ENCODE measurements at places on chromosomes 3 and 15.

DNA sequence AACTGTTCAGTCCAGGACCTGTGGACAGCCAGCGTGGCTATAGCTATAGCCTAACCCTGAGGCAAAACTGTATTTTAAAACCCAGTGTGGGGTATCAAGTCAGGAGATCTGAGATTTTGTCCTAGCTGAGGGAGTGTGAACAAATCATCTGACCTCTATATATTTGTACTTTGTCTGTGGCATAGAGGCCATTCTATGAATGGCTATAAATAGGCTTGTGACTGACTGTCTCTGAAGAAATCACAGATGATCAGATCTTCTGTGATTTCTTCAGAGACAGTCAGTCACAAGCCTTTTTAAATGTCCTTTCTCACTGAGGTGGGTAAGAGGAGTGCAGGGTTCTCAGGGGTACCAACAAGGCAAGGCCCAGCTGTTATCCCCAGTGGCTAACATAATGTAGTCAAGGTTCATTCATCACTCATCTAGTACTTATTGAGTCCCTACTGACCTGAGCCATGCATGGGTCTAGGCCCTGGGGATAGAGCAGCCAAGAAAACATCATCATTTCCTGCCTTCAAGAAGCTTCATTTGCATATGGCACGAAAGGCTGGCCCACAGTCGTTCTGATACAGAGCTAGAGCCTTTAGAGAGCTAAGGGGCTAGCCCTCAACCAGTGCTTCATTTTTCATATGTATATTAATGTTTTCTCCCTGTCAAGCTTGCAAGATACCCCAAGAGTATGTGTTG lies 53.3 kb downstream of the TIPARP start:
- no peaks in the 10 kb centered on the region for H3K4me1 ChIP-seq
- no peak overlapping the region for H3K4me3 ChIP-seq
- H3K27me3 ChIP-seq = no peaks in the 10 kb centered on the region
- DNase-seq = no peak

GRCh38 chr15:90343302-90343790 lies 8.7 kb upstream of the ZNF774 start:
- DNase-seq = no peak
- peak overlapping the region; percentile 43 for H3K27ac ChIP-seq
- H3K27me3 ChIP-seq = no peaks in the 10 kb centered on the region
- no peaks in the 10 kb centered on the region for H3K36me3 ChIP-seq

- H3K4me1 ChIP-seq = no peaks in the 10 kb centered on the region
- H3K27me3 ChIP-seq = no peaks in the 10 kb centered on the region
- no peaks in the 10 kb centered on the region for H3K36me3 ChIP-seq
Observed at GRCh38 chr15:74336061-74337005, 31.1 kb downstream of the CYP11A1 start.

GRCh38 chr3:144295613-144296012 lies 324.0 kb downstream of the DIPK2A start:
- no peaks in the 10 kb centered on the region for H3K36me3 ChIP-seq
- no peak overlapping the region for H3K4me3 ChIP-seq
- H3K4me1 ChIP-seq = no peaks in the 10 kb centered on the region
- H3K27ac ChIP-seq = no peak overlapping the region
- no peak for DNase-seq

GRCh38 chr15:70339571-70340493 lies 242.1 kb upstream of the TLE3 start:
- H3K27me3 ChIP-seq = no peaks in the 10 kb centered on the region
- DNase-seq = peak; percentile 30
- no peaks in the 10 kb centered on the region for H3K36me3 ChIP-seq
- no peaks in the 10 kb centered on the region for H3K4me1 ChIP-seq
- no peak overlapping the region for H3K27ac ChIP-seq

DNA sequence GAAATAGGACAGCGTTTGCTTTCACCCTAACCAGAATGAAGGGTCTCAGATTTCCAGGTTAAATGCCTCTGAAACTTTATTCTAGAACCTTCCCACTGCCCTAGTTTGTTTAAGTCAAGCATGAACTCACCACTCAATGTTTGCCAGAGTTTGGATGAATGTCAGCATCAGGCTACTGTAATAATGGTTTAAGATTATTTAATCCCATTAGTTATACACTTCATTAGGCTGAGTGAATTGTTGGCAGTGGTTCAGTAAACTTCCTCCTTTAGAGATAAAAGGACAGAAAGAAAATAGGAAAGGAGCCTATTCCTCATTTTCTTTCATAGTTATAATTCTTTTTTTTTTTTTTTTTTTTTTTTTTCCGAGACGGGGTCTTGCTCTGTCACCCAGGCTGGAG lies 401.9 kb upstream of the TPRG1 start:
- H3K27ac ChIP-seq = no peak overlapping the region
- DNase-seq = no peak
- H3K27me3 ChIP-seq = no peaks in the 10 kb centered on the region
- no peaks in the 10 kb centered on the region for H3K36me3 ChIP-seq
- no peaks in the 10 kb centered on the region for H3K4me1 ChIP-seq

- H3K4me1 ChIP-seq = no peaks in the 10 kb centered on the region
- H3K36me3 ChIP-seq = no peaks in the 10 kb centered on the region
- DNase-seq = no peak
- no peaks in the 10 kb centered on the region for H3K27me3 ChIP-seq
- no peak overlapping the region for H3K4me3 ChIP-seq
Observed at GRCh38 chr15:77974098-77974414, 103.5 kb downstream of the TBC1D2B start.

DNA sequence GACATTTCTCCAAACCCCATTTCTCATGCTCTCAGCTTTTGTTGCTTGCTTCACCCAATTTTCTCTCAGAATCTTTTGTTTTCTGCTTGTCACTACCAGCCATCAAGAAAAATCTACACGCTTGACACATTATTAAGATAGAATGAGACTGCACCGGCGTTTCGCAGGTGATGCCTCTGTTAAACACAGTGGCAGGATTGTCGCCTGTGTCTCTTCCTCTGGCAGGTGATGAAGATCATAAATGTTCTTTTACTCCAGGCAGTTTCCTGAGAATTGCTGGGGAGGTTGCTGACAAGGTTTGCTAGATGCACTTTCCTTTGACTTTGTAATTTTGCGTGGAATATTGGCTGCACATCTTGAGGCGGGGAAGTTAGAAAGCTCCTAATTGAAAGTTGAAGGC lies 75.4 kb downstream of the IL1RAP start:
- no peak overlapping the region for H3K4me3 ChIP-seq
- H3K27me3 ChIP-seq = no peaks in the 10 kb centered on the region
- peaks cover 20% of the 10 kb centered on the region for H3K4me1 ChIP-seq
- peak overlapping the region; percentile 3 for H3K27ac ChIP-seq
- DNase-seq = no peak

- H3K27me3 ChIP-seq = no peaks in the 10 kb centered on the region
- H3K4me3 ChIP-seq = no peak overlapping the region
- no peaks in the 10 kb centered on the region for H3K4me1 ChIP-seq
- H3K27ac ChIP-seq = no peak overlapping the region
- H3K36me3 ChIP-seq = no peaks in the 10 kb centered on the region
Observed at GRCh38 chr3:104178680-104179079, 1188.0 kb upstream of the ALCAM start.

DNA sequence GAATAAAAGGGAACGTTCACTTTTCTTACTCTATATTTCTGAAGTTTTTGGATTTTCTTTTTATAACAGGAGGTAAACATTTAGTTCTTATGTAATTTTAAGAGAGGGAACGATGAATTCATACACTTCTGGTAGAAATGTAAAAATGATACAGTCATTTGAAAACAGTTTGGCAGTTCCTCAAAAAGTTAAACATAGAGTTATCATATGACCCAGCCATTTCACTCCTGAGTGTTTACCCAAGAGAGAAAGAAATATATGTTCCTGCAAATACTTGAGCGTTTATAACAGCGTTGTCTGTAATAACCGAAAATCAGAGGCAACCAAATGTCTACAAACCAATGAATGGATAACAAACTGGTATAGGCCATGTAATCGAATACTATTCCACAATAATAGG lies 20.8 kb upstream of the CCR9 start:
- no peak overlapping the region for H3K27ac ChIP-seq
- peaks cover 9% of the 10 kb centered on the region for H3K4me1 ChIP-seq
- H3K36me3 ChIP-seq = no peaks in the 10 kb centered on the region
- H3K4me3 ChIP-seq = no peak overlapping the region

DNA sequence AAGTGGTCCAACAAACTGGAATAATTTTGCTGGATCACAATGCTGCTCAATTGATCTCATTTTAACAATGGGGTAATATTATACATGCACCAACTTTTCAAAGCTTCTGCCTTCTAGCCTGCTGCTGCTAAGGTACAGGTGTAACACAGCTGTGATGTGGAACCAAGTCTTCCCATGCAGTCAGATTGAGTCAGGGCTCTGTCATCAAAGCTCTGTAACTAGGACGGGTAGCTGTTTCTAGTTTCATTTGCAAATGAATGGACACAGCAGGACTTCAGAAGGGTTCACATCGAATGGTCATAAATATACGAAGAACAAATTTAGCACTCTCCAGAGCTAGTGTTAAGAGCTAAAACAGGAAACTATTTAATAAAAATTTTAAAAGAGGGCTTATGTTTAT lies 189.2 kb downstream of the USP13 start:
- H3K27me3 ChIP-seq = no peaks in the 10 kb centered on the region
- H3K4me3 ChIP-seq = no peak overlapping the region
- no peak overlapping the region for H3K27ac ChIP-seq
- no peak for DNase-seq
- no peaks in the 10 kb centered on the region for H3K4me1 ChIP-seq
- H3K36me3 ChIP-seq = no peaks in the 10 kb centered on the region

DNA sequence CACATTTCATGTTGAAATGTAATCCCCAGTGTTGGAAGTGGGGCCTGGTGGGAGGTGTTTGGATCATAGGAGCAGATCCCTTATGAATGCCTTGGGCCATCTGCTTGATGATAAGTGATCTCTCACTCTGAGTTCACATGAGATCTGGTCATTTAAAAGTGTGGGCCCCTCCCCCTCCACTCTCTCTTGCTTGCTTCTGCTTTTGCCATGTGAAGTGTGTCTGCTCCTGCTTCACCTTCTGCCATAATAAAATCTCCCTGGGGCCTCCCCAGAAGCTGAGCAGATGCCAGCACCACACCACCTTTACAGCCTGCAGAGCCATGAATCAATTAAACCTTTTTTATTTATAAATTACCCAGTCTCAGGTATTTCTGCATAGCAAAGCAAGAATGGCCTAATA lies 14.2 kb upstream of the CD200R1L start:
- H3K4me3 ChIP-seq = no peak overlapping the region
- no peak for DNase-seq
- H3K4me1 ChIP-seq = no peaks in the 10 kb centered on the region
- no peak overlapping the region for H3K27ac ChIP-seq
- H3K27me3 ChIP-seq = no peaks in the 10 kb centered on the region
- no peaks in the 10 kb centered on the region for H3K36me3 ChIP-seq

Data from liver (tissue), 10 donors.